ENCODE measurements at places on chromosomes 6 and 20.

GRCh38 chr6:109896341-109896740 is 81.8 kb upstream of the GPR6 start:
- DNase-seq: no peak

DNA sequence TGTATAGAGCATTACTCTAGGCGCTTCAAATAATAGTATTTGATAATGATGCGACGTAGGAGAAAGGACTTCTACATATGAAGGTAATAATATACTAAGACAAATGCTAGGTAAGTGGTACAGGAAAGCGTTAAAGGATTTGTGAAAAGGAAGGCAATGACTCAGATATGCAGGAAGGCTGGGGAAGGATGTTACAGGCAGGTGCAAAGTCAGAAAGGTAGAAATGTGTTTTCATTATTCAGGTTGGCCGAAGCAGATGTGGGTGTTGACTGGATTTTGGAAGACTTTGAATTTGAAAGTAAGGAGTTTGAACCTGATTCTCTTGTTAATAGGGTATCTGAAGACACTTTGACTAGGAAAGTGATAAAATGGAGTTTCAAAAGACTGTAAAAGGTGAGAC is 51.0 kb downstream of the STK4 start:
- DNase-seq: no peak

GRCh38 chr20:2753461-2754040 is 46.9 kb downstream of the CPXM1 start:
- DNase-seq: no peak

DNA sequence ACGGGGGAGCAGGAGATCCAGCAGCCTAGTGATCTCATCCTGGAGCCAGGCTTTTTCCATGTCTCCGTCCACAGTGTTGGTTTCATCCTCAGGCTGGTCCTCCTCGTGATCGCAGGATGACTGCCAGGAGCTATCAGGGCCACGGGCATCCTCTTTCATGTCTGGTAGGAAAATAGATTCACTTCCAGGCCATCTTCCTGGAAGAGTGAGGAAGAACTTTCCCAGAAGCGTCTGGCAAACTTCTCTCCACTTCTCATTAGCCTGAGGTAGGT is 15.3 kb upstream of the SLC9A8 start:
- DNase-seq: no peak

- DNase-seq: peak; percentile 37
Measured at GRCh38 chr20:39574061-39574460, 611.9 kb downstream of the DHX35 start.

DNA sequence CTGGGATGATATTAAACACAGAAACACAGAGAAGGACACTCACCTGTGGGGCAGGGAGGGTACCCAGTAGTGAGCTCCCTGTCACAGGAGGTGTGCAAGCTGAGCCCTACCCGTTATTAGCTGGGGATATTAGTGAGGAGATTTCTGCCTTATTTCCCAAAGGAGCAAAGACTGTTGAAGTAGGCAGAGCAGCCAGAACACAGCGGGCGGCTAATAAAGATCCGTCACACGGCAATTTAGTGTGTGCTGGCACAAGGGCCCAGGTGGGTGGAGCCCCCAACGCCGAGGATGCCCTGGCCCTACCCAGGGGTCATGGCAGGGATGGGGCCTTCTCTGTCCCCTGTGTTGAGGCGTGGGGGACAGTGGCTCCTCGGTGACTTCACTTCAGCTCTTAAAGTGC is 8.3 kb downstream of the VSTM2L start:
- no peak for DNase-seq

DNA sequence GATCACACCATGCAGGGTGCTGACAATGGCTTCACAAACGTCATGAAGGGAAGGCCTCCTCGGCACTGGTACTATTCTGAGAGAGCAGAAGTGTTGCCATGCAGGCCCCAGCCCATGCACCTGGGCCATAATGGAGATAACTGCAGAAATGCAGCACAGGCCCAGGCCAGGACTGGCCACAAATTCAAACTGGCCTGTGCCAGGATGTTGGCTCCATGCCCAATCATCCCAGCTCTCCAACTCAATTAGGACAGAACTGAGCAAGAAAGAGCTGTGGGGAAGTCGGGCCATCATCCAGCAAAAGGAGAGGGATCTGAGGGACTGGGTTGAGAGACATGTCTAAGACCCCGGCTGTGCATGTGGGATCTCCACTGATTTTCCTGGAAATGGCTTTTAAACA is 48.9 kb upstream of the SYNDIG1 start:
- no peak for DNase-seq

DNA sequence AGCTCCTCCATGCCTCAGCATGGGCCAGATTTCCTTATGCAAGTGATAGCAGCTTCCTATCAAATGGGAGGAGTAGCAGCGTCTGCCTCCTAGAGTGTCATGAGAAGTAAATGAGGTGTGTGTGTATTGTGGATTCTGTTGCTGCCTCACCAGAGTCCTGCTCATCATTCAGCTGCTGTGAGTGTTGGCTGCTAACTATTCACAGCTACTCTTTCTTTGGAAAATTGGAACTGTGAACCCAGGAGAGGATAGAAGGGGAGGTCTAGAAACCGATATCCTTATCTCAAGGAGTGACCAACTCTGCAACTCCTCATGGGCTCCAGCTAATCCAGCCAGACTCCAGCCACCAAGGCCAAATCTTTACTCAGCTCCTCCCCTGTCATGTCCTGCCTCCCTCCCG is 63.3 kb downstream of the TOX2 start:
- no peak for DNase-seq

Data from dermis microvascular lymphatic vessel endothelial cell (primary cell).